ENCODE measurements at places on chromosomes 12 and 14.

DNA sequence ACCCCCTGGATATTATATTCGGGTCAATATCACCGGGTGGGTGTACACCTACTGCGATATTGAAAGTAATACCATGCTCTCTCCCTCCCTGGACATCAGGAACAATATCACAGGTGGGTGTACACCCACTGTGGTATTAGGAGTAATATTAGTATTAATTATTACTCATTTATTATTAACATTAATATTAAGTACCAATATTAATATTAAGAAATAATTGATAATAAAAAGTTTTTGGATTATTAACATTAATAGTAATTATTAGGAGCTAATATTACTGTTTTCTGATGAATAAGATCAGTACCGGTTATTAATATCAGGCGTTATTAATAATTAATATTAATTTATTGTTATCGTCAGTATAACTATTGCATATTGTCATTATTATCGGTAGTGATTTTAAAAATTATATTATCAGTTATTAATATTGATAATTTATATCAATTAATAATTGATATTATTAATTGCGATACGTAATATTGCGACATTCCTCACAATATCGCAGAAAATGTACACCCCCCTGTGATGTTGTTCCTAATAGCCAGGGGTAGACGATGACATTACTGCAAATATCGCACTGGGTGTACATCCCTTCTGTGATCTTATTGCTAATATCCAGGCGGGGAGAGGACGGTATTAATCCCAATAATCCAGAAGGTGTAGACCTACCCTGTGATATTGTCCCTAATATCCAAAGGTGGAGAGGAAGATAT, 17.0 kb downstream of the SMIM41 start:
- no peak for DNase-seq

GRCh38 chr14:86619726-86620125, 1089.8 kb downstream of the FLRT2 start:
- DNase-seq = no peak

- peak; percentile 32 for DNase-seq
These were observed 872 bp downstream of the FAM177A1 start for GRCh38 chr14:35046751-35047536.

- no peak for DNase-seq
These were observed 656.0 kb upstream of the MDGA2 start for GRCh38 chr14:48331421-48331820.

DNA sequence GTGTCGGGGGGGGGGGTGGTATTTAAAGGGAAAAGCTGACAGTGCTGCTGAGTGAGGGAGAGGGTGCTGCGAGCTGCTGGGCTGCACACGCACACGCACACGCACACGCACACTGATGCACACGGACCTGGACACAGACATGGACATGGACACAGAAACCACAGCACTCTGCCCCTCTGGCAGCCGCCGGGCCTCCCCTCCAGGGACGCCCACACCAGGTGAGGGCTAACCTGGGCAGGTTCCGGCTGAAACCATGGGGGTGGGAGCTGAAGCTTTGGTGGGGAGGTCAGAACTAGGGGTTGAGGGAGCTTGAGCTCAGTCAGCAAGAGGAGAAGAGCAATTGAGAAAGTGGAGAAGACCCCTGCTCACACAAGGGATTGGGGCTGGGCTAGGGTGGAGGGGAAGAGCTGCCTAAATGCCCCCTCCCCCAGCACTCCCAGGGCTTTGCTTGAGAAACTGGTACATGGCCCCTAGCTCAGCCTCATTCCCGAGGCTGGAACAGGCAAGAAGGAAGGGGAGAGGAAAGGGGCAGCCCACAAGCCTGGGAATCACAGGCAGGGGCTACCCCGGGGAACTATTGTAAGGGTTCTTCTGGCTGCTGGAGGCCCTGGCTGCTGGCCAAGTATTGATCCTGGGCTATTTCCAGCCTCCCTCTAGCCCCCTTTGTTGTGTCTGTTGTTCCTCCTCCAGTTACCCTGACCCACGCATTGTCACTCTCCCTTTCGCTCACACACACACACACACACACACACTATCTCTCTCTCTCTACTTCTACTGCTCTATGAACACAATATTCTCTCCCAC, at the start of gene REM2:
REM2 (plus strand) TSS at position 50 of the 804 bp plus-strand sequence; CDS start at position 116, 66 bp downstream.
- no peak for DNase-seq

DNA sequence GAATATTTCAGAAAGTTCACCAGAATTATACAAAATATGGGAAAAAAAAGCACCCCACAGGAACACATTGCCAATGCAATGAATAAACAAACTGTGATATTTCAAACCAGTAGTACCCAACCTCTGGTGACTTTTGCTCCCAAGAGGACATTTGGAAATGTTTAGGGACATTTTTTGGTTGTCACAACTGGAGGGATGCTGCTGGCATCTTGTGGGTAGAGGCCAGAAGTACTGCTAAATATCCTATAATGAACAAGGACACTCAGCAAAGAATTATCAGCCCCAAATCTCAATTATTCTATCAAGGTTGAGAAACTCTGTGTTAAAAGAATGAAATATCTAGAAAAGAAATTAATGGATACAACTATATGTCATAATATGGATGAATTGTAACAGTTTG, 1334.4 kb upstream of the FLRT2 start:
- no peak for DNase-seq

DNA sequence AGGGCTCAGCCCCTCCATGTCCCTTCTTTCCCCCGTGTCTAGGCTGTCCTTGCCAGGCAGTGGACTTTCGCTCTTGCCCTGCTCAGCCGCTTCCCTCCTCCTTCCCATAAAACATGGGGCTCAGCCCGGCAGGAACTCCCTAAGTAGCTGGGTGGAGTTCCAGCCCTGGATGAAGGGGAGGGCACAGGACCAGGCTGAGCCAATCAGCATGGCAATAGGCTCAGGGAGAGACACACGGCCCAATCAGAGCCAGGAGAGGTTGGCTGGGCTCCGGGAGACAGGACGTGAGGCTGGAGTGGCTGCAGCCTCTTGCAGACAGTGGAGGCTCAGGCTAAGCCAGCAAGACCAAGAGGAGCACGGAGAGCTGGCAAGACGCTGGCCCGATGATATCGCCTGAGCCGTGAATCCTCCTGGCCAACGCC, 54.3 kb downstream of the GALNT9 start:
- DNase-seq = no peak

Data from NCI-H524 treated with DMSO at 0.1 percent for 48 hours (cell line).